MM.1S (cell line): ENCODE measurements at places on chromosomes 2 and 18.

- no peak for DNase-seq
Measured at GRCh38 chr2:310994-311393, 23.1 kb upstream of the ALKAL2 start.

DNA sequence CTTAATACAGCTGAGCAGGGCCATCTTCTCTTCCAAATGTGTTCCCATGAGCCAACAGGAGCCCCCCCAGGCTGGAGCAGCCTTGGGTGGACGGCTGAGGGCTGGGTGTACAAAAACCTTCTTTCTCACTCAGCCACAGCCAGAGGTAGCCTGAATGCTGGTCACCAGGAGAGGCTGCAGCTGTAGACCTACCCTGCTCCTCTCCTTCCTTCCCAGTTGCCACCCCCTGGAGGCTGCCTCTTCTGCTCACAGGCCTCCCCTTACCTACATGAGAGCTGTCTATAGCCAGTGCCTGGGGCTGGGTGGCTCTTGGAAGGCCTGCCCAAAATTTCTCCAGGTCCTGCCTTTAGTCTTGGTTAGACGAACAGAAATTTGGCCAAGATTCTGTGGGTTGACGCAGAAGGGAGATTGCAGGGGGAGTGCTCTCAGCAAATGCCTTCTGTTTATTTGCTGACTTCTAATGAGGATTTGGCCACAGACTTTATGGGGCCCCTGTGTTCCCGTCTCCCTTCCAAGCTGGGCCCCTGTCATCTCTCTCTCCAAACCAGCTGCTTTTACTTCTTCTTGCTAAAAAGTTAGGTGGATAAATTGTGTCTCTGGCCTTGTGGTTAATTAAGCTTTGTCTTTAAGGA is 18.3 kb downstream of the CELF4 start:
- no peak for DNase-seq

- DNase-seq, result peak; percentile 12
Measured at GRCh38 chr2:29293830-29294438, 178.7 kb downstream of the CLIP4 start.

DNA sequence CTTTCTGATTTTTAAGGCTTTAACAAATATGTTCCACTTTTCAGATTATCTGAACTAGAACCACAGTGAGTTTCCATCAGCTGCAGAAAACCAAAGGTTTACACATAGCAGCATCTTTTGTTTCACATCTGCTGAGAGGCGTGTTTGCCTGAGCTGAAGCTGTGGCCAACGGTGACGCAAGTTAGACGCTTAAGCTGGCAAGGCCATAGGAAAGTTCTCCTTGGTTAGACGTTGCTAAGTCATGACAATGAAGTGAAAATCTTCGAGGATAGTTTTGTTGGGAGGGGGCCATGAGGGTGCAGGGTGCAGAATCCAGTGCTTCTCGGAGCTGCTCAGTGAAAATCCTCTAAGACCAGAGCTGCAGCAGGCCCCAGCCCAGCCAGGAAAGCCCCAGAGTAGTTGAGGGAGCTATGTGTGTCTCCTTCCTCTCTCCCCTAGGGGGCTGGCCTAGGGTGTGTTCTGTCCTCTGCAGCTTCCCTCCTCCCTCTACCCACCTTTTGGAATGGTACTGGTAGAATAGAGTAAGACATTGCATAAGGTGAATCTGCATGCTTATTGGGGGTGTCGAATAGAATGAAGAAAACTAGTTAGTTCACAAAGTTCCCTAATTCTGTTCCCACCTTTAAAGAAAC is 105.4 kb downstream of the FHOD3 start:
- DNase-seq, result no peak

- DNase-seq, result no peak
Measured at GRCh38 chr18:59423259-59423658, 64.2 kb upstream of the LMAN1 start.

DNA sequence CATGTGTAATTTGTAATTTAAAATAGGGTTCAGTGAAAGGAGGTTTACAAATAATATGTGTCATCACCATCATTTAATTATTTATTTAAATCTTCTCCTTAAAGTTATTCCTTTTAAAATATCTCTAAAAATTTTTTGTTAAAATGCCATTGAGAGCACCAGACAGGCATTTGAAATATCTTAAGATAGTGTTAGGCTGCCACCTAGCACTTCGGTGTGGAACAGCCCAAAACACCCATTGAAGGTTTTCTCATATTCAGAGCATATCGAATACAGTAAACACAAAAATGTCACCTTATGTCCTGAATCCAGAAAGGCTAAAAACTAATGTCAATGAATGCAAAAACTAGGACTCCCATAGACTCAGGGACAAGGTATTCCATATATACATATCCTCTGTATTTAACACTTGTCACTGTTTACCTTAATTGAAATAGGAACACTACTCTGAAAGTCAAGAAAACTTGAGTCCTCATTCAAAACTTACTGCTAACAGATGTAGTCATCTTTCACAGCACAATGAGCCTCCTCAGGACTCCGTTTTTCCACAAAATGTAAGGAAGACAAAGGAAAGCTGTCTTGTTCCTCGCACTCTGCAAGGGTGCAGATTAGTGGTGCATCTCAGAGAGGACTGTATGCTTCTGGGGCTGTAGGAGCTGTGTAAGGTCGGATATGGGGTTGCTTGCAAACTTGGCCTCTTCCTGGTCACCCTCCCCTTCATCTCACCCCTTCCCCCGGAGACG is 329.5 kb downstream of the PAX3 start:
- peak; percentile 41 for DNase-seq

GRCh38 chr2:71619230-71619741 is 165.9 kb downstream of the DYSF start:
- DNase-seq, result no peak

- DNase-seq, result no peak
Measured at GRCh38 chr2:100560216-100560830, 2.5 kb upstream of the PDCL3 start.

DNA sequence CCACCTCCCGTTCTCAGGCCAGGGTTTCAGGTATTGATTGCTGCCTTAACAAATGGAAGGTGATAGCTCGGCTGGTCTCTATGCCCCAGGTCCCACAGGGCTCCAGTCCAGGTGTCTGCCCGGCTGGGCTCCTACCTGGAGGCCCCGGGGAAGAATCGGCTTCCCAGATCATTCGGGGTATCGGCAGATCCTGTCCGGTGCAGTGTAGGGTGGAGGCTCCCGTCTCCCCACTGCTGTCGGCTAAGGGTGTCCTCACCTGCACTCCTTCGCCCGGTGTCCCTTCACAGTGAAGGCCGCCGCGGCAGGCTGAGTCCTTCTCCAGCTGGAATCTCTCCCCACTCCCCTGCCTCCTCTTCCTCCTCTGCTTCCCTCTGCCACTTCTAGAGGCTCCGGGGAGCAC is 573.9 kb upstream of the SALL3 start:
- DNase-seq, result no peak
